Sigmoid colon (tissue), 7 donors: ENCODE measurements at places on chromosomes 16 and 17. TPM values are rescaled to one million over a fixed set of nuclear protein-coding genes. Genes with fewer than 3 reads are reported as not detected.

Gene FBXO39
- not detected for total RNA-seq

Gene TP53TG3D
- 1.9 TPM for total RNA-seq

Gene RPUSD1
- total RNA-seq, result 10.7 TPM

GRCh38 chr16:80914379-80915078, 92.2 kb downstream of the CMC2 start:
- DNase-seq, result no peak

DNA sequence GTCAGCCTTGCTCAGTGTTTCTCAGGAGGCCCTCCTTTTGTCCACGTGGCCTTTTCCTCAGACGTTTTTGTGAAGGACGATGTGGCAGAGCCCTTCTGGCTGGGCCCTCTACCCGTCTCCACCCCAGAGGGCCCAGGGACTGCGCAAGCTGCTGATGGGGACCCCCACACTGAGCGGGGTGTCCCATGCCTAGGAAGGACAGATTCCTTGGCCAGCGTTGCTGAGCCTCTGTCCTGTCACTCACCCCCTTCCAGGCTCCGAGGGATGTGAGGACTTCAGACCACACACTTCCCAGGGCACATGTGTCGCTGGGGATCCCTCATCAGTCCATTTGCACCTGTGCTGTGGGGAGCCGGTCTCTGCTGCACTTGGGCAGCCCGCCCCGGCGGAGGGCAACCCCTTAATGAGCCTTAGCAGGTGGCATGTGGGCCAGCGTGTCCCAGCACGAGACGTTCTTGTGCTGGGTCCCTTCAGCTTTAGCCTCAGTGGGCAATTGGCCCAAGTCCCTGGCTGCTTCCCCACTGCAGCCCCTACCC, 48.3 kb downstream of the NT5M start:
- peak; percentile 33 for DNase-seq

DNA sequence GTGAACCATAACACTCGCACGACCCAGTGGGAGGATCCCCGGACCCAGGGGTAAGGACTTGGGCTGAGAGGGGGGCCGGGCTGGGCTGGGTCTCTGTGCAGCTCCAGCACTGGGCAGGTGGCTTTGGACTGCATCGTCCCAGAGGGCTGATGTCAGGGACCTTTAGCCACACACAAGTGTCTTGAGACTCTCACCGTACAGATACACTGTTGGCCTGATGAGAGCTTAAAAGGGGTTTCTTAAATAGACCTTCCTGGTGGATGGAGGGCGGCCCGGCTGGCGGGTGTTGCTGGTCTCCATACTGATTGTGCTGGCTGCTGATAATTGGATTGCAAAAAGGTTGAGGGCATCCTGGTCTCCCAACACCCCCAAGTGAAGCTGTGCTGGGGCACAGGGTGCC, 21.7 kb upstream of the CLEC18A start:
- DNase-seq, result no peak

- peak; percentile 6 for DNase-seq
Measured at GRCh38 chr17:78826421-78826820, 14.2 kb downstream of the USP36 start.

- no peak for DNase-seq
Measured at GRCh38 chr16:88816736-88817535, 5.2 kb upstream of the APRT start.
